ENCODE measurements at places on chromosomes 6 and 20.

GRCh38 chr6:139472351-139473015 lies 98.0 kb upstream of the CITED2 start:
- DNase-seq: no peak

DNA sequence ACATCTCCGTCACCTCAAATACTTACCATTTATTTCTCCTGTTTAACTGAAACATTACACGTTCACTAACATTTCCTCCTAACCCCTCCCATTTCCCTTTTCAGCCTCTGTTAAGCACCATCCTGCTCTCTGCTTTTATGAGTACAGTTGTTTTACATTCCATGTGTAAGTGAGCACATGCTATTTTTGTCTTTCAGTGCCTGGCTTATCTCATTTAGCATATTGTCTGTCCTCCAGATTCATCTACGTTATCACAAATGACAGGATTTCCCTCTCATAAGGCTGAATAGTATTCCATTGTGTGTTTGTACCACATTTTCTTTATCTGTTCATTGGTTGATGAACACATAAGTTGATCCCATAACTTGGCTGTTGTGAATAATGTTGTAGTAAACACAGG lies 22.7 kb downstream of the TAF11 start:
- no peak for DNase-seq

DNA sequence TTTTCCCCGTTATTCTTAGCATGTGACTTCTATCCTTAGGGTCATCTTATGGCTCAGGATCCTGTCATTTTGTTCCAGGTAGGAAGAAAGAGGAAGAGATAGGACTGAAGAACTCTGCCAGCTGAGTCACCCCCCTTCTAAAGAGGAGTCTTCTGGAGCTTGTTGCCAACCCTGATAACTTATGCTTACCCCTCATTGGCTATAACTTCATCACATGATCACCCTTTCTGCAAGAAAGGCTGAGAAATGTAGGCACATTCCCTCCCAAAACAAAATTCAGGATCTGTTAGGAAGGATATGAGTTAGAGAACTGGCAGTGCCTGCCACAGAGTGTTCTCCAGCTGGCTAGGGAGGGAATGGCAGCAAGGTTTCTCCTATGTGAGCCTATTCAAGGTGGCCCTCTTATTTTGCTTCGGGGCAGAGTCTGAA lies 35.6 kb downstream of the ARFGEF2 start:
- no peak for DNase-seq

DNA sequence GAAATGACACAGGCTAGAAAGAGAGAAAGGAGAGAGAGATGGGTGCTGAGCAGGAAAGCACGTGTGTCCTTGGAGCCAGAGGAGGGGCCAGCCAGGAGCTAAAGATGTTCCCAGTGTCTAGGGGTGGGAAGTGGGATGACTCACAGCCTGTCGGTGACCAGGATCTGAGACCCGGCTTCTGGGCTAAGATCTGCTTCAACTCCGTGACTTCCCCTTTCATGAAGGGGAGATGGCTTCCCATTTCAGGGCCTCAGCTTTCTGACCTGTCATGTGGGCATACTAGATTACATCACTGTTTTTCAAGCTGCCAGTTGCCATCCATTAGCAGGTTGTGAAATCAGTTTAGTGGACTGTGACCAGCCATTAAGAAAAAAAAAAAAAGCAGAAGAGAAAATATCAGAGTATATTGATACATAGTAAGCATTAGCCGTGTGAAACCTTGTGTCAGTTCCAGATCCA lies 5.4 kb downstream of the TGM3 start:
- DNase-seq: no peak

GRCh38 chr6:44682987-44683779 lies 295.7 kb downstream of the CDC5L start:
- no peak for DNase-seq

DNA sequence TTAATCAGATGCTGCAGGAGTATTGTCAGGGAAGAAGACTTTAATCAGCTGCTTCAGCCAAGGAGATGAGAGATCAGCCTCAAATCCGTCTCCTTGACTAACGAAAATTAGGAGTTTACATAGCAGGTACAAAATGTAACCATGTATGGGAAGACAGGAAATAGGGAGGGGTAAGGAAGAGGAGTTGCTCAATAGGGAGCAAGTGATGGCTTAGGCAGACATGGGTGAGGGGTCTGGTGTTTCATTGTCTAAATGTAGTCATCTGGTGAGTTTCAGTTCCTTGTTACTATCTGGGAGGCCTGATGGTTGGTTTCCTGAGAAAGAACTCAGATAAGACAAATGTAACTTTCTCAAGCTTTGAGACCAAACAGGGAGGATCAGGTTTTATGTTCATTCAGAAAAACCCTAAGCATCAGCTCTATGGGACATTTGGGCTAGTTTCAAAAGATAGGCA lies 217.3 kb upstream of the SULF2 start:
- no peak for DNase-seq

GRCh38 chr6:21722510-21722909 lies 129.0 kb downstream of the SOX4 start:
- no peak for DNase-seq

GRCh38 chr6:6612308-6612707 lies 23.8 kb downstream of the LY86 start:
- DNase-seq: no peak

DNA sequence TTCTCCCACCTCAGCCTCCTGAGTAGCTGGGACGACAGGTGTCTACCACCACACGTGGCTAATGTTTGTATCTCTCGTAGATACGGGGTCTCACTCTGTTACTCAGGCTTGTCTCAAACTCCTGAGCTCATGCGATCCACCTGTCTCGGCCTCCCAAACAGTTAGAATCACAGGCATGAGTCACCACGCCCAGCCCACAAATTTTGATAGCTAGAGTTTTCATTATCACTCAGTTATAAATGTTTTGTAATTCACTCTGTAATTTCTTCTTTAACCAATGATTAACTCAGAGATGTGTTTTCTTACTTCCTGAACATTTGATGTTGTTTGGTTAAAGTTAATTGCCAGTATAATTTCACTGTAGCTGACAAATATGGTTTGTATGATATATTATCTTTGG lies 249.3 kb downstream of the SMOC2 start:
- no peak for DNase-seq

DNA sequence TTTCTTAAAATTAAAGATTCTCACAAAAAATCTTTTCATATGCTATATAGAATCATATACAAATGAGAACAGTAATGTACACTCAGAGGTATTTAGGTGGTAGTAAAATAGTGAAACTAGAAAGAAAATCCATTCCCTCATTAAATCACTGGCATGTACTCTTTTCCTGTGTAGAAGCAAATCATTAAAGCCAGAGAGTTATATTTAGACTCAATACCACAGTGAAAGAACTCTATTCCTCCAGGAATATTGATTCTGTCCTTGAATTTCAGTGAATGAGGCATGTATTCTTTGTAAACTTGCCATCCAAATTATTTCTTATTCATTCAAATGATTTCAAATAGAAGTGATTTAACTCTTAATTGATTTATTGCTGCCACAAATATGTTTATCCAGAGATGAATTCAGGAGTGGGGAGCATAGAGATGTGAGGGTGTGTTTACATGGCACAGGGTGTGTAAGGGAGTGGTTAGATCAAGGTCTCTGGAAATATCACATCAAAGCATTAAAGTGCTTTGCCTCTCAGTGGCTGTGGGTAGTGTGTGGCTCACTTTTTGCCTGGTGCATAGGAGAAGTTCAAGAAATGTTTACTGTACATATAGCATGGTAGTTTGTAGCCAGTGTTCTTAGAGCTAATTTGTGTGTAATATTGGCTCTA lies 141.2 kb downstream of the FAM83B start:
- no peak for DNase-seq
